Right hindlimb (tissue), 1 donor: ENCODE measurements at places on chromosomes 16 and 17.
A peak's percentile ranks its signal among the peaks of the same experiment; 100 is the strongest.

DNA sequence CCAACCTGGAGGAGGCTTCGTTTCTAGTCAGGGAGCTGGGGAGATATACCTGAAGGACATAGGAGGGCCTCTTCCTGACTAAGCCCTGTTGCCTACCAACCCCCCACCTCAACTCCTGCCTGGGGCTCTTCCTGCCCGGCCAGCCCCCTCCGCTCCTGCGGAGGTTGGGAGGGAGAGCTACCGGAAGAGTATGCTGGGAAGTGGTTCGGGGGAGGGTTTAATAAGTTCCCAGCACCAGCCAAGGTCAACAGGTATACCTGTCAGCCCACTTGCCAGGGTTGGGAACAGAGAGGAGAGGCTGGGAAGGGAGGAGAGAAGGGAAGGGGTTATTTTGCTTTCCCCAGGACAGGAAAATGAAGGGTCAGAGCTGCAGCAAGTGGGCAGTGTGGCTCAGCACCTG is 4.7 kb downstream of the PPP1R1B start:
- no peak for DNase-seq

DNA sequence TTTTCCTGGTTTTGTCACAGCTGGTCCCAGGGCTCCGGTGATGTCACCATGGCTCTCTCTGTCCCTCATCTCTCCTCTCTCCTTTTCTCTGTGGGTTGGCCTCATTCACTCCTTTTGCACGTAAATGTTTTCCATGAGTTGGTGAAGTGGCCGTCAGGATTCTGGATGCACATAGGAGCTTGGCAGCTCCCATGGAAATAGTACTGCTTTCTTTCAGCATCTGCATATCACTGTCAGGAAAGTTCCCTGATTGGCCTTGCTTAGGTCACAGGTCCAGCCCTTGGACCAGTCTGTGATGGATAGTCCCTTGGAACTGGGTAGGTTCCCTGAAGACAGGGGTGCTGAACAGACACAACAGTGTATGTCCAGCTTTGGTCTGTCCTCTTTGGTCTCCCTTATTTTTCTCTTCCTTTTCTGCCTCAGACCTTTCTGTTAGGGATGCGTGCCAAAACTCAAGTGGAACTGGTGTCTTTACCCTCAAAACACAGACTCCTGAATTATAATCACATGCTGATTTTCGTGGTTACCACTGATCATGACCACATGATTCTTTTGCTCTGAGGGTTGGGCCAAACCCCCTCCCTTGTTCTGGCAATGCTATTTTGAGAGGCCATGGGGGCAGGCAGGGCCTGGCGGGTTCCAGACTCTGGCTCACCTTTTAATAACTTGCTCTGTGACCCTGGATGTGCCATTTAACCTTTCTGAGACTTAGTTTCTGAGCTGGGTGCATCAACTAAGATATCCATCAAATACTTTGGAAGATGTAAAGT is 99.0 kb downstream of the MSI2 start:
- no peak for DNase-seq

DNA sequence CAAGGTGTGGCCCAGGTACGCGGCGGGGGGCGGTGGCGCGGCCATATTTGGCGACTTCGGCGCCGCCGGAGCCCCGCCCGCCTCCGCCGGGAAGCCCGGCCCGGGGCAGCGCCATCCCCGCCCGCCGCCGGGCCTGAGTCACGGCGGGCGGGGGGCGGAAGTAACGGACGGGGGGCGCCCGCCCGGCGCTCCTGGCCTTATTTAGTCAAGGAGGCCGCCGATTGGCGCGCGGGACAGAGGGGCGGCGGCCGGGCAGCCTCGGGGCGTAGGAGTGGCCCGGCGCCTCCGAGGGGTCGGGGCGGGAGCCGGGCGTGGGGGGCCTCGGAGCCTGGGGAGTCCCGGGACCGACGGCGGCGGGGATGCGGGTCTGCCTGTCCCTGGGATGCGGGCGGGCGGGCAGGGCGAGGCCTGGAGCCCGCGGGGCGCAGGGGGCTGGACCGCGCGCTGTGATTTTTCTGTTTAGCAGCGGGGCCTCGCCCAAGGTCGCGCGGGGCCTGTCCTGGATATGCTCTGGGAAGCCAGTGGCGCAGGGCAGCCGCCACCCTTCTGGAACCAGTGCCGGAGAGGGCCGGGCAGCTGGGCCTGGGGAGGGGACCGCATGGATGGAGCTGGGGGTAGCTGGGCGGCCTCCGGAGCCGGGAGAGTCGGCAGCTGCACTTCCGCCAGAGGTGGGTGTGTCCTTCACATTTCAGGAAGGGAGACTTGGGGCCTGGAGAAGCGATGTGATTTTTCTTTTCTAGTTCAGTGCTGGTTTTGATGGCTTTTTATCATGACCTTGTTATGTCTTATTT is 2.3 kb upstream of the ACTG1 start:
- peak; percentile 87 for DNase-seq

DNA sequence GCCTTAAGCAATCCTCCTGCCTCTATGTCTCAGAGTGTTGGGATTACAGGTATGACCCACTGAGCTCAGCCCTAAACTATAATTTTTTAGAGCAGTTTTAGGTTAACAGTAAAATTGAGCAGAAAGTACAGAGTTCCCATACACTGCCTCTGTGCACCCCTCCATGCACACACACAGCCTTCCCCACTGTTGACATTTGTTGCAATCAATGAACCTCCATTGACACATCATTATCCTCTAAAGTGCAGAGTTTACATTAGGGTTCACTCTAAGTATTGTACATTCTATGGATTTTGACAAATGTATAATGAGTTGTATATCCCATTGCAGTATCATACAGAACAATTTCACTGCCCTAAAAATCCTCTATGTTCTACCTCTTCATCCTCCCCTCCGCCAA is 35.0 kb downstream of the NGFR start:
- no peak for DNase-seq

DNA sequence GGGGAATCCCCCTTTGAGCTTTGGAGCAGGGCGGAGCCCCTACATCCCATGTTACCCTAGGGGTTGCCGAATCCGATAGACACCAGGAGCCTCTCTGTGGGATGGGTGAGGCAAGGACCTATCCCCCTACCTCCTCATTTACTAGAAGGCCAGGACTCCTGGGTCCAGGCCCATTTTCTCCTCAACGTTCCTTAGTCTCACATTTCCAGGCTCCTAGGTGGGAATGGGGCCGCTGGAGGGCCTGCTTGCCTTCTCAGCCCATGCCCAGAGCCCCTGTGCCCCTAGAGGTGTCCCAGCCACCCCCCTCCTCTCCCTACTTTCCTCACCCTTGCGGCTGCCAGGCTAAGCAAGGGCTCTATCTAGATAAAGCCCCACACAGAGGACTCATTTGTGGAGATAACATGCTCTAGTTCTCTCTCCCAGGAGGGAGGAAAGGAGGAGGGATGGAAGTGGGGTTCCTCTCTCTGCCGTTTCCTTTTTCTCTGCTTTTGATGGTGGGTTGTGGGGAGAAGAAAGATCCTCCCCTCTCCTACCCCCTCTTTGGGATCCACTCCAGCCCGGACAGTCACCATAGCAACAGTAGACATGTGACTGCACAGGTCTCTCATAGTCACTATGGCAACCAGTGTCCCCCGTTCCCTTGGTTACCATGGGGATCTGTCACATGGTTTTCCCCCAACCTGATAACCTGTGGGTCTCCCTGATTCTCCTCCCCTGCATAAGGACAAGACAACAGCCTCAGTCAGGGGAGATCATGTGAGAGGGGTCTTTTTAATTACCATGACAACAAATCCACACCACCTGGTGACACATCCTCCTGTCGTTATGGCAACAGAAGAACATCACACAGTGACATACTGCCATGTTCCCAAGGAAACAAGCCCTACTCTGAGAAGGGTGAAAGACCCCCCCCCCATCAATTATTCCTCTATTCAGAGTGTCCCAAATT is 5.2 kb downstream of the CACNA1G start:
- peak; percentile 72 for DNase-seq

DNA sequence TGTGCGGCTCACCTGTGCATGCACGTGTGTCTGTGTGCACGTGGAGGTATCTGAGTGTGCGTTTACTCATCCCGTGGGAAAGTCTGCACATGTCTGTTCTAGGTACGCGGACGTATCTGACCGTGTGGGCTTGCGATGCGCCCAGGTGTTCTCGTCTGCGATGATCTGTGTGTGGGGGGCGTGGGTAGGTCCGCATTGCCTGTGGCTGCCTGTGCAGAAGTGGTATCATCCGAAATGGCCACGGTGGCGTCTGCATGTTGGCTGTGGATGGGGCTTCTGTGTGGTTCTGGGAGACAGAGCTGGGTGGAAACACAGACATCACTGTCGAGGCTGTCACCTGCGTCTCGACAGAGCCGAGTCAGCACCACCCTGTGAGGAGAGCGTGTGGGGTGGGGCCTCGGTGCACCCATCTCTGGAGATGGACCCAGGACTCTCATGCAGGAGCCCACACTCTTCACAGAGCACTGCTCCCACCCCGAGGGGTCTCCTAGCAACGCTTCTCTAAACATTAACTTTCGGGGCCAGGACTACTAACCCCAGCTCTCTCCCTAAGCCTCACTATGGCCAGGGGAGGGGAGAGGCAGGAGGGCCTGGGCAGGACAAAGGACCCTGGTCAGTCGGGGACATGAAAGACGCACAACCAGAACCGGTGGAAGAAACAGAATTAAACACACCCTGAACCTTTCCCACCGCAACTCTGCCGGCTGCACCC is 8.4 kb downstream of the DPEP1 start:
- no peak for DNase-seq

DNA sequence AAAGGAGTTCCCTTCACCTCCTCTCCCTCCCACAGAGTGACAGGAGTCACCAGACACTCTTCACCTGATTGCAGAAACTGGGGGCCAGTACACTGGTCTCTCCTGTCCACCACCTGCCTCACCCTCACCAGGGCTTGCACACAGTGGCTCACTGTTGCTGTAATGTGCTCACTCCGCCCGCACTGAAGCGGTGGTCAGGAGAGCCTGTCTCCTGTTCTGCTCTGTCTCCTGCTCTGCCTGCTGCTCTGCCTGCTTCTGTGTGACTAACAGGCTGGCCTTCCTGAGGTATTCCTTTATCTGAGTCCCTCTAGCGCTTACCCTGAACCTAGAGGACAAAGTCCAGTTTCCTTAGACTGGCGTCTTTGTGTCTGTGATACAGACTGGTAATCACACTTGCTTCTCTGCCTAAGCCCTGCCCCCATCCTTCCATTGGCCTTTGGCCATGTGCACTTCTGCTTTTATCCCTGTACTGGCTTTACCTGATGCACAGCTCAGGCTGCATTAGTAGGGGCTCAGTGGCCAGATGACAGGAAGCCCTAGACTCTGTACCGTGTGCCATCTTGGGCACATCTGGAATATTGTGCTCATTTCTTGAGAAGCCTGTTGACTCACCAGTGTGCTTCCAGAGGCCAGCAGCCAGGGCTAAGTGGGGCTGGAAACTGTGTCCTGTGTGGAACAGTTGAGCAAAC is 13.3 kb downstream of the PROCA1 start:
- DNase-seq: no peak

- DNase-seq: peak; percentile 17
These were observed 21.6 kb upstream of the ATP2A3 start for GRCh38 chr17:3985846-3986245.

GRCh38 chr17:75845933-75846691 is 1.9 kb upstream of the UNC13D start:
- no peak for DNase-seq

- DNase-seq: peak; percentile 88
These were observed at the start of gene VAMP2 for GRCh38 chr17:8162233-8162996. Gene VAMP2, minus strand, starts transcription at chr17:8162948. Its CDS starts 69 bp downstream, at chr17:8162879.

GRCh38 chr17:31915456-31916100 is 14.1 kb upstream of the UTP6 start:
- no peak for DNase-seq

- no peak for DNase-seq
These were observed 83.2 kb upstream of the HSBP1 start for GRCh38 chr16:83724585-83724984.

DNA sequence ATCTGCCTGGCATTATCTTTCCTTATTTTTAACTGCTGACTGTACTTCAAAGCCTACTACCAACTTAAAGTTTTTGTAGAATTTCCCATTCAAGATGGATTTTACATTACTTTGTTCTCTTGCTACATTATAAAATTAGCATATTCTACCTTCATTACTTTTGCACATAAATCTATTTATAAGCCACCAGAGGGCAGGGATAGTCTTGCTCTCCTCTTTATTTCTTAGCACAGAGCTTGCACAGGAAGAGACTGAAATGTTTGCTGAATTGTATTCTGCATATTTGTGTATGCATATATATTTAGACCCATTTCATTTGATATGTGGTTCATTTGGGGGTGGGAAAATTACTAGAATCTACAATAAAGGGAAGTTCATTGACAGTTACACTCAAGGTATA is 108.0 kb downstream of the SKAP1 start:
- DNase-seq: no peak

DNA sequence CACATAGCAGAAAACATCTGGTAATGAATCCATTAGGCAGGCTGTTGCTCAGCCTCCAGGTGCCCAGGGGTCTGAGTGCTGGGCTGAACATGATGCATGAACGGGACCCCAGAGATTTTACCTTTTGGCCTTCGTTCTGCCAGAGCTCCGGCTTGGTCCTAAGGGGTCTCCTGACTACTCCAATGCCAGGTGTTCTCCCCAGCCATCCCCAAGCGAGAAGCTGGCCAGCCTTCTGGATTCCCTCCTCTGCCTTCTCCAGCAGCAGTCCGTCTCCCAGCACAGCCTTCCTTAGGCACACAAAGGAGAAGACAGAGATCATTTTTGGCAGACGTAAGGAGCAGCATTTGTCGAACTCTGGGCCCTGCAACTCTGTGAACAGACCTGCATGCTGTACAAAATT is 109.4 kb downstream of the RBFOX1 start:
- peak; percentile 19 for DNase-seq

DNA sequence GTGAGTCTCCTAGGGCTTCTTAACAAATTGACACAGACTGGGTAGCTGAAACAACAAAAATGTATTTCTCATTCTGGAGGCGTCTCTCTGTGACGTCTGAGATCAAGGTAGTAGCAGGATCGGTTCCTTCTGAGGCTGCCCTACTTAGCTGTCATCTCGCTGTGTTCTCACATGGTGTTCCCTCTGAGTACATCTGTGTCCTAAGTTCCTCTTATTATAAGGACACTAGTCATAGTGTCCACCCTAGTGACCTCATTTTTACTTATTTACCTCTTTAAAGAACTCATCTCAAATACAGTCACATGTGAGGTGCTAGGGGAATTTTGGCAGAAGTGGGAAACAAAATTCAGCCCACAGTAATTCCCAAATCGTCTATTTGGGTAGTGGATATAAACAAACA is 529.1 kb downstream of the NPIPA7 start:
- DNase-seq: no peak

DNA sequence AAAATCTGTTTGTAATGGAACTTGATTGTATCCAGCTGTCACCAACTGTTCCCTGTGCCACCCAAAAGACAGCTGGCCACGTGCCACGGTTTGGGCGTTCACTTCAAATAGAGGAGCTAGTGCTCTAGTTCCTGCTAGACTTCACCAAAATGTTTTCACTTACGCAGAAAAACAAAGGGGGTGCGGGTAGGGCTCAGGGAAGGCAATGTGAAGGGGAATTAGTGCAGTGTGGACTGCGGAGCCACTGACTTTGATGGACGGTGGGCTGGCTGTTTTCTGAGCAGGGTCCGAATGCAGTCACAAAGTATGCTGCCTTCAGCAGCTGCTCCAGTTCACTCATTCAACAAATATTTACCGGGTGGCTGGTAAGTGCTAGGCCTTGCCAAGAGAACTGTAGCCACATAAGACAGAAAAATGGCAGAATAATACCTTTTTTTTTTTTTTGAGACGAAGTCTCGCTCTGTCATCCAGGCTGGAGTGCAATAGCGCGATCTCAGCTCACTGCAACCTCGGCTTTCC is 7.6 kb upstream of the CYTH1 start:
- DNase-seq: peak; percentile 80
